ENCODE measurements at places on chromosomes 3 and 15.

- no peak for DNase-seq
Observed at GRCh38 chr3:139128803-139129202, 84.1 kb upstream of the PRR23C start.

DNA sequence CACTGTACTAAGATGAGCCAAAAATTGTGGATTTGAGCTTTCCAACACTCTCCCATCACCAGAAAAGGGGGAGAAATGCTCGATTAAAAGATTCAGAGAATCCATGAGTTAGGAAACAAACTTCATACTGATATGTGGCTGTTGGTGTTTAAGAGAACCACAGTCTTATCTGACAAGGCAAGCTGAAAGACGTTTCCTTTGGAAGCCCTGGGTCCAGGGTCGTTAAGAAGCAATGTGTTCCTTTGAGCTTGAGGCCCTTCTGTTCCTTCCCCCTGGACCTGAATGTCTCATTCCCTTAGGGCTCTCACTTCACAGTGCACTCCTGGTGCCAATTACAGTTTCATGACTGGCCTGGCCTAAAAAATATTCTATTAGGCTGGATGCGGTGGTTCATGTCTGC lies 524.8 kb upstream of the PPP2R3A start:
- no peak for DNase-seq

GRCh38 chr3:16462679-16463078 lies 50.8 kb downstream of the RFTN1 start:
- no peak for DNase-seq

GRCh38 chr3:113275258-113275556 lies 63.9 kb downstream of the BOC start:
- DNase-seq, result no peak

- DNase-seq, result no peak
Observed at GRCh38 chr15:85555875-85556617, 175.6 kb downstream of the AKAP13 start.

GRCh38 chr15:89116404-89116803 lies 28.1 kb downstream of the ABHD2 start:
- DNase-seq, result no peak

DNA sequence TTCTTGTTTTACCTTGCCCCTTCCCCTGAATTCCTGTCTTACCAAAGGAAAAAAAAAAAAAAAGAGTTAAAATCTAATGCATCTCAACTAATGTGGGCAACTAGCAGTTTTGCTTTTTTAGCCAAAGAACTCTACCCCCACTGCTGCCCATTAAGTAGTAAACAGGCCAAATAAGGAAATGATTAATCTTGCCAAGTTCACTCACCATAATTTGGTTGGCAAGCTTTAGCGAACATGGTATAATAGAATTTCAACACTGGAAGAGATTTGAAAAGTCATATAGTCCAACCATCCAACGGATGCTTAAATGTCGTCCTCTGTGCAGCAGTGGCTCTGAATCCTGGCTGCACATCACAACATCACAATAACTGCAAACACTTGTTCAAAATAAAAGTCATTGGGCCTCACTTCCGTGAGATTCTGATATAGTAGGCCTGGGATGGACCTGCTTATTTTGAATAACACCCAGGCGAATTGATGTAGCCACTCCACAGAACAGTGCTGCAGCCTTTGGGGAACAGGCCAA lies 142.0 kb upstream of the UBE2E1 start:
- no peak for DNase-seq

- no peak for DNase-seq
Observed at GRCh38 chr15:55770261-55770660, 27.3 kb upstream of the PRTG start.

GRCh38 chr3:3654916-3655315 lies 144.3 kb upstream of the LRRN1 start:
- DNase-seq, result no peak

DNA sequence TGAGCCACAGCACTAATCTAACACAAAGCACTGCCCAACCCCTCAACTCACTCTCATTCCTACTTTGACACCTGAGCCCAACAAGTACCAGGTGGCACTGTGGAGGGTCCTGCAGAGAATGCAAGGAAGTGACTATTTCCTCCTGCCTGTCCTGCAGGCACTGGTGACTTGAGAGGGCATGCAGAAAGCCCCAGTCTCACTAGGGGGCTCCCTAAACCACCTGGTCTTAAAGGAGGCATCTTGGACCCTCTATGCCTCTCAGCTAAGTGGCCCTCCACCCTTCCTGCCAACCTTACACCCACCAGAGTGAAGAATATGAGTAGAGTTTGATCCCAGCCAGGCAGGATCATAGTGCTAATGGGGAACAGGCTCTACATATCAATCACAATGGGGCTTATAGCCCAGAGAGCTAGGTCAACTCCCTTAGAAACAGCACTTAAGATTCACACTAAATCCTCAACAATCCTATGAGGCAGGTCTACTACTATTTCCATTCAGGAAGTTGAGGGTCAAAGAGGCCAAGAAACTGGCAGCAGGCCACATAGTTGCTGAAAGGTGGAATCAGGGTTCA lies 15.2 kb downstream of the TRAIP start:
- DNase-seq, result no peak

- DNase-seq, result no peak
Observed at GRCh38 chr3:174251681-174252080, 607.5 kb upstream of the NAALADL2 start.
